ENCODE measurements at places on chromosomes 4 and X.

DNA sequence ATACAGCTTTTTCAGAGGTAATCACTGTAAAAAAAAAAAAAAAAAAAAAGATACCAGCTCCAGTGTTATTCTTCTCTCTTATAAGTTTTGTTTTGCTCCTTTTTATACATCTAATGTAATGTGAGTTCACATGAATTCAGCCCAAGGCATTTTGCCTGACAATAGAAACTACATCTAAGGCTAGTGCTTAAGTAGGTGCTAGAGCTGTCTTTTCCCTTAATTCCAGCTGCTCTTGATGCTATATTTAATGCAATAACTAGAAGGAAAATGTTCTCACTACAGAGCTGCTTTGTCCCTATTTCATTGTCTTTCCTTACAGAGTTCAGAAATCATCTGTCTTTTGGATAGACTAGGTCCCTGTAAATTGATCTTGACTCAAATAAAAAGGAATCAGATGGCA is 150.1 kb downstream of the NAA11 start:
- no peak for DNase-seq

DNA sequence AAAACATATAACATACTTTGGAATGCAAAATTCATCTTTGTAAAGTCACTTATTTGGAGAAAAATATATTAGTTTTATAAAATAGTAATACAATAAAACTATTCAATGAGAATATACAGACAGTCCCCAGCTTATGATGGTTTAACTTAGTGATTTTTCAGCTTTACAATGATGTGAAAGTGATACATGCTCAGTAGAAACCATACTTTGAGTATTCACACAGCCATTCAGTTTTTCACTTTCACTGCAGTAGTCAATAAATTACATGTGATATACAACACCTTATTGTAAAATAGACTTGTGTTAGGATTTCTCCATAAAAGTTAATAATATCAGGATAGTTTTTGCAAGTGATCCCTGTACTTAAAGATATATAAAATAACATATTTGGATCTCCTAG is 436.0 kb downstream of the CENPC start:
- DNase-seq: no peak

- no peak for DNase-seq
Observed at GRCh38 chr4:85740431-85740861, 265.5 kb downstream of the ARHGAP24 start.

DNA sequence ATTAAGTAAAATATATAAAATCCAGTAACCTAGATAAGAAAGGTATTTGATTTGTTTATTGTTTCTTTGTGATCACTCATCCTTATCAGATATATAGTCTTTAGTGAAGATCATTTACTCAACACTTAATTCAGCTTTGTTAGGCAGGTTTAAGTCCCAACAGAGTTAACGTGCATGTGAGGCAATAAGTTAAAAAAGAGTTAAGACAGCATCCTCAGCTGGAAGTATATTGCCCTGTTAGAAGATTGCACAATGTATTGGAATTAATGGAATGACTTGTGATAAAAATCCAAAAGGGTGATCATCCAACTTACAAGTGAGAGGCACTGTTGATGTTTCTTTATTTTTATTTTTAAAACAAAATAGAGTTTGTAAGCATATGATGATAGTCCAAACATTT is 1162.1 kb downstream of the RAPGEF2 start:
- DNase-seq: no peak

Data from SHP77 treated with DMSO at 0.1 percent for 48 hours (cell line).